Glomerular endothelial cell (primary cell): ENCODE measurements at places on chromosomes 13 and 19.

DNA sequence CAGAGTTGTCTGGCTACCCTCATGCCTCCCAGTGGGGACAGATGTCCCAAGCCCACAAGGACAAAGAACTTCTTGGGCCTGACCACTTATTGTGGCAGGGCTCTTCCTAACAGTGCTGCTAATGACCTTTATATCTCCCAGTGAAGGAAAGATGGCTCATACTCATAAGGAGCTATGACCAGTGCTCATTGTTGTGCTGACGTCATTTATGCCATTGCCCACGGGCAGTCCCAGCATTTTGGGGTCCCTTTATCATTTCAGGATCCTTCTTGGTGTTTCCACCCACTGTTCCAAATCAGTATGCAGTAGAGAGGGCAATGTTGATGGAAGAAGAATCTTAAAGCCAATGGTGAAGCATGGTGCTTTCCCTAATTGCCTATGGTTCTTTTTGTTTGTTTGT, 1640.0 kb upstream of the PRR20A start:
- no peak for DNase-seq

- DNase-seq: no peak
These were observed 179.4 kb downstream of the NDFIP2 start for GRCh38 chr13:79660361-79660760.

GRCh38 chr19:2127758-2128157, 23.6 kb downstream of the AP3D1 start:
- no peak for DNase-seq

- DNase-seq: no peak
These were observed 806 bp downstream of the ZNF90 start for GRCh38 chr19:20078581-20079031.

- DNase-seq: no peak
These were observed 20.4 kb downstream of the DCT start for GRCh38 chr13:94459116-94459515.

GRCh38 chr19:7661744-7662538, 6.9 kb upstream of the RETN start:
- DNase-seq: no peak
